NCI-H2081 (cell line): ENCODE measurements at places on chromosomes 5 and 9.

GRCh38 chr9:78698371-78698770 is 401.4 kb downstream of the PSAT1 start:
- no peak for DNase-seq

- no peak for DNase-seq
These were observed 48.2 kb downstream of the ABCA1 start for GRCh38 chr9:104879555-104880309.

DNA sequence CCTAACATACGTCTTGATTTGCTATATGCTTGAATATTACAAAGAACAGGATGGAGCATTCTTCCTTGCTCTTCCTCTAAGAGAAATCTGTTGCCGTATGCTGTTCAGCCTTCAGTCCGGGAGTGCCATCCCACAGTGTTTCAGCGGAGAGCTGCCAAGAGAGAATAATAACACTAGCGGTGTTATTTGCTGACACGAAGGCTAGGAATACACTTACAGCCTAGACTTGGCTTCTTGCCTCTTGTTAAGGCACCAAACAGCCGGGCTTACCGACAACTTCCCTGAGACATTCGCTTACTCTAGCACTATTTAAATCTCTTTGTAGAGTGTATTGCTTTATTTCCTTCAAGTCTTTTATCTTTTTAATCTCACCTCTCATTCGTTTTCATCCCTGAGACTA is 31.4 kb downstream of the KCTD16 start:
- DNase-seq, result no peak

- DNase-seq, result peak; percentile 52
These were observed at the start of gene NSD1 for GRCh38 chr5:177133096-177133852. Gene NSD1, plus strand, starts transcription at chr5:177133773. Its CDS starts 1,331 bp downstream, at chr5:177135104.

DNA sequence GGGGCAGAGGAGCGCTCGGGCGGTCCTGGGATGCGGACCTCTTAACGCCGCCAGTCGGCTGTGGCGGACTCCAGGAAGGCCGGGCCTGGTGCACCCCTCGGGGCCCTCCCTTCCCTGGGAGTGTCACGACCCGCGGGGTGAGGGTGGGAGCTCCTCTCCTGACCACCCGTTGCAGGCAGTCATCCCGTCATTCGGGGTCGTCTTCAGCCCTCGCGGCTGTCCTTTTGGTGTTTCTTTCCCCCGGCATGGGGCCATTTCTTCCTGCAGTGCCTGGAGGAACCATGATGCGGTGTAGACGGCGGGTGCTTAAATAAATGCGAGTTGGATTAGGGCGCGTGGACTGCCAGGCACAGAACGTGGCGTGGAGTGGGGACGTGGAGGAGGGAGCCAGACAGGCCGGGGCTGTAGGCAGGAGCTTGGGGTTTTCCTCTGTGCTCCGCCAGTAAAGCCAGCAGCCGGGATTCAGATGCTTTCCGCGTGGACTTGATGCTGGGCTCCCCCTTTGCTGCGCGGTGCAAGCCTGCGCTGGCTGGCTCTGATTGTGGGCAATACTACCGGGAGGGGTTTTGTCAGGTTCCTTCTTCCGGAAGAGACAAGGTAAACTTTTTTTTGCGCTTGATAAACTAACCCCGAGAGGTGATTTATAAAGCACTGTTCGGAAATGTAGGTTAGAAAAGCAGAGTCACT is 868 bp downstream of the KDM4C start:
- DNase-seq, result peak; percentile 59

GRCh38 chr9:127968042-127968441 is 12.7 kb downstream of the EEIG1 start:
- DNase-seq, result no peak

- no peak for DNase-seq
These were observed 25.1 kb downstream of the EXD3 start for GRCh38 chr9:137397675-137398423.

GRCh38 chr9:136244122-136244968 is 1.3 kb downstream of the QSOX2 start:
- no peak for DNase-seq

- no peak for DNase-seq
These were observed 40.9 kb upstream of the FABP6 start for GRCh38 chr5:160188141-160189015.

DNA sequence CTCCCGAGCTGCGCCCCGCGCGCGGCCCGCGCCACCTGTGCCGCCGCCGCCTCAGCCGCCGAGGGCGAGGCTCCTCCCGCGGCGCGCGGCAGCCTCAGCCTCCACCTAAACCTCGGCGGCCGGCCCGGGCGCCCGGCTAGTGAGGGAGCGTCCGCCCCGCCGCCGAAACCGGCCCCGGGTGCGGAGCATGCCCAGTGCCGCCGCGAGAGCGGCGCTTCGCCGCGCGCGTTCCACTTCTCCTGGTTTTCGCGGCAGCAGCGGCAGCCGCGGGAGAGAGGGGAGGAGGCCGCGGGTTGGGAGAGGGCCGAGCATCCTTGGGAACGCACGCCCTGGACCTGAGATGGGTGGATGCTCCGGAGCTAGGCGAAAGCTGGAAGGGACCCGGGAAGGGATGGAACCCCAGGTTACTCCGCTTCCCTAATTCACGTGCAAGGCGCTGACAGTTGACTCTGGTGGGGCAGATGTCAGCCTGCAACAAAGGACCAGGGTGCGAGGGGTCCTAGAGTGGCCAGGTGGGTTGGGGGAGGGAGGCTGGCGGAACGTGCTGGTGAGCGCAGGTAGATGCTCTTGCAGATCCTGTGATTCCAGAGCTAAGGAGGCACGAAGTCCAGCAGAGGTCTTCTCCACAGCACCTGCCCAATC is at the start of gene CTNND2:
Gene CTNND2, minus strand, starts transcription at position 182 of the 642 bp plus-strand sequence. CDS start 593 bp downstream, outside the sequence.
- peak; percentile 96 for DNase-seq

DNA sequence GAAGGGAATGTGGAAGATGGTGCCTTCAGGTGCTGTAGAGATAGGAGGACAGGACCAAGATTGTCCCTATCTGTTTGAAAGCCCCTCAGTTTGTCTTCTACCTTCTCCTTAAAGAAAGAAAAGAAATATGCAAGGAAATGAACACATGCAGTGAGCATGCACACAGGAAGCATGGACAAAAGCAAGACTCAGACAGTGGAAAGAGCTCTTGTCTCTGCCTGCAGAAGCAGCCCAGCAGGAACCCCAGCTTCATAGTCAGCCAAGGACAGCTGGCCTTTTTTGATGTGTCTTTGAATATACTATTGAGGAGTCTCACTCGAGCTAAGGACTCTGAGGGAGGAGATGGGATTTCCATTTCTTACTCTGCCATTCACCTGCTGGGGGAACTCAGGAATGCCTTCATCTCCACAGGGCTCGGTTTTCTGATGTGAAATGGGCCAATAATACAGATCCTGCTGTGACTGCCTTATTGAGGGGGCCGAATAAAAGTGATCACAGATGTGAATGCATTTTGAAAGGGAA is 132.5 kb upstream of the ADRA1B start:
- DNase-seq, result no peak

- DNase-seq, result no peak
These were observed 446.8 kb downstream of the CCDC171 start for GRCh38 chr9:15999422-16000339.

- DNase-seq, result no peak
These were observed 3.9 kb upstream of the DAB2 start for GRCh38 chr5:39428640-39429039.

- no peak for DNase-seq
These were observed 71.4 kb downstream of the SLC12A2 start for GRCh38 chr5:128154943-128155342.

GRCh38 chr9:35108946-35109575 is 6.1 kb upstream of the STOML2 start:
- DNase-seq, result no peak

DNA sequence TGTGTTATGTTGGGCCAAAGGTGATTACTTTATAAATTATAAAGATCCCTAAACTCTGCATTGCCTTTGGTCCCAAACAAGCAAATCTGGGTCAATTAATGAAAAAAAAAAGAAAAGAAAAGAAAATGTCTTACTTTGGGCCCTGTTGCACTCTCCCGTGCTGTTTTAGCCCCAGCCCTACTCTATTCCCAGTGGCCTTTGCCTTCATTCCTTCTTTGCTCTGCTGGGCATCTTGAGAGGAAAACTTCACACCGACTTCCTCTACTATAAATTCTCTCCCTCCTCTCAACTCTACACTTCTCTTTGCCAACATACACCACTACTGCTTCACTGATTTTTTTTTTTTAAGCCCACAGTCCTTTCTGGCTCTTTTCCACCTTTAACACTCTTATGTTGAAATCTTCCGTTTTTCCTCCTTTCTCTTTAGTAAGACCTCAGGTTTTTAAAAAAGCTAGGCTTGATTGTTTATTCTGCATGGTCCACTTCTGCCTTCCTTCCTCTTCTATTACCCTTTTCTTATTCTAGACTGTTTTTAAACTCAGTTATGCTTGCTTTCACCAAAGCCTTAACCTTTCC is 4.5 kb upstream of the MSMP start:
- DNase-seq, result no peak

DNA sequence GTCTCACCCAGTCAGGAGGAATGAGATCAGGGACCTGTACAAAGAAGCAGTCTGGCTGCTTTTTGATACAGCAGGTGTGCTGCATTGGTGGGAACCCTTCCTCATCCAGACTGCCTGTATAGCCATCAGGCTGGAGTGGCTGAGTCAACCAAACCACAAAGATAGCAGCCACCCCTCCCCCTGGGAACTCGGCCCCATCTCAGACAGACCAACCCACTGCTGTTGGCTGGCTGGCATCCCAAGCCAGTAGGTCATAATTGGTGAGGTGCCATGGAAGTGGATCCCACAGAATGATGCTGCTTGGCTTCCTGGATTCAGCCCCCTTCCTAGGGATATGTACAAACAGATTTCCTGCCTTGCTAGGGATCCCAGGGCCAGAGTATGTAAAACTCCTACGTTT is 60.9 kb downstream of the YTHDC2 start:
- DNase-seq, result no peak

DNA sequence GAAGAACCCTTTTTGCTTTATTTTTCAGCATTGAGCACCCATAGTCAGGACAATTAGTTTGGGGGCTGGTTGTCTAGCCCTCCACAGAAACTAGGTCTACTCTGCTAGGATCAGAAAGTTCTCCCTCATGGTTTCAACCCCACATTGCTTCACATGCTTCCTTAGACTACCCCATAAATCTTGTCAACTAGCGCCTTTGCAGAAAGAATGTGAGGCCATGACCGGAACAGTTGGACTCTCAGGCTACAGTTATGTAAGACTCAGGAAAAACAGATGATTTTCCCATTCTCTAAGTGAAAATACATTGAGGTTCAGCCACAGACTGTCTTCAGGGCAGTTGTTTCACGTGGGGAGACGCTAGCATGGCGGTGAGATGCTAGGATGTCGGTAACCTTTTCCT is 255.6 kb downstream of the NR3C1 start:
- no peak for DNase-seq

- no peak for DNase-seq
These were observed 83.4 kb downstream of the RAPGEF1 start for GRCh38 chr9:131656356-131657036.

DNA sequence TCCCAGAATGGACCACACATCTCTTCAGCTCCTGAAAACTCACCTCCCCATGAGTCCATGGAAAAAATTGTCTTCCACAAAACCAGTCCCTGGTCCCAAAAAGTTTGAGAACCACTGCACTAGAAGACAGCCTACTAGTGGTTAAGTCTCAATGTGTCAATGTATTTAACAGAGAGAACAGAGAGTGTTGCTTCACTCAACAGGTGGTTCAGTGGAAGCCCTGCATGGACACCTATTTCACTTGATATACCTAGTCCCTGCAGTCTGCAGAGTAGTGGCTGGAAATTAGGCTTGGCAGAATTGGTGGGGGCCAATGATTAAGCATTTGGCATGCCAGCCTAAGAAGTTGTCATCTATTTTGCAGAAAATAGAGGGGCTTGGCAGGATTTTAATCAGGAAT is 23.0 kb downstream of the IL7R start:
- DNase-seq, result no peak

DNA sequence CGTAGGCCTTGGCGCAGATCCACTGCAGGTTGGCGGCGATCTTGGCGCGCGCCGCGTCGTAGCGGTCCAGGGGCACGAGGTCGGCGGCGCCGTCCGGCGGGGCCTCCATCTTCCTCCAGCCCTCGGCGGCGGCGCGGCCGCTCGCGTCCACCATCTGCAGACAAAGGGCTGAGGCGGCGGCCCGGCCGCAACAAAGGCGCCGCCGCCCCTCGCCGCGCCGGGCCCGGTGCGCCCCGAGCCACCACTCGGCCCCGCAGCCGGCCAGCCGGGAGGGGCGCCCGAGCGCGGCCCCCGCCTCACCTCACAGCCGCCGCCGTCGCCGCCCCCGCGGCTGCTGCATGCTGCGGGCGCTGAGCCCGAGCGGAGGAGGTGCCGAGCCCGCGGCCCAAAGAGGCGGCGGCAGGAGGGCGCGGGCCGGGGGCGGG is 328 bp downstream of the CAMSAP1 start:
- DNase-seq, result no peak
